Adrenal gland (tissue), 19 donors: ENCODE measurements at places on chromosomes 6 and 20. TPM values are rescaled to one million over a fixed set of nuclear protein-coding genes. Genes with fewer than 3 reads are reported as not detected.

DNA sequence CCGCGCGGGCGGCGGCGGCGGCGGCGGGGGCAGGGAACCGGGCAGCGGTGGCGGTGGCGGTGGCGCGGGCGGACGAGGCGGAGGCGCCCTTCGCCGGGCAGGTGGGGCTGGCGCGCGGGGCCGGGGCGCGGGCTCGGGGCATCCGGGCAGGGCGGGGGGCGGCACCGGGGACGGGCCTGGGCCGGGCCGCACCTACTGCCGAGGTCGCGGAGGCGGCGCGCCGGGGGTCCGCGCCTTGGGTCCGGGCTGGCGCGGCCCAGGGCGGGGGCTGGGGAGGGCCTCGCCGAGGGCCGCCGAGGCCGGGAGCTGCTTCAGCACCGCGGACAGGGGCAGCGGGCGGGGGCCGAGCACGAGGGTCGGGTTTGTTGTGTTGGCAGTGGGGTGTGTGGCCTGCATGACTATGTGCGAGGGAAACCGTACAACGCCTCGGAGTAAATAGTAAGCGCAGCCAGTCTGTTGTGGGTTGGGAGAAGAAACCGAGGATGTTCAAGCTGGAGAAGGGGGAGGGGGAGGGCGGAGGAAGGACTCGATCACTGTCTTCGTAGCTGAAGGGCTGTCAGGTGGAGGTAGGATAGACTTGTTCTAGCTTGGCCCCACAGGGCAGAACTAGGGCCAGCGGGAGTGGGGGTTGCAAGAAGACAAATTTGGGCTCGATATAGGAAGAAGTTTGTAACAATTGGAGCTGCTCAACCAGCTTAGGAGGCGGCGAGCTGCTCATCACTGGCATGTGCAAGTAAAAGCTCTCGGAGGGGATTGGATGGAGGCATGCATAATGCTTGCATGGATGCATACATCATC lies 593 bp downstream of the MMP24 start:
- no peaks in the 10 kb centered on the region for H3K27me3 ChIP-seq
- no peak overlapping the region for H3K4me3 ChIP-seq
- no peak overlapping the region for H3K27ac ChIP-seq
- no peaks in the 10 kb centered on the region for H3K36me3 ChIP-seq

- H3K4me3 ChIP-seq, result no peak overlapping the region
- peak overlapping the region; percentile 61 for H3K27ac ChIP-seq
- H3K4me1 ChIP-seq, result peaks cover 52% of the 10 kb centered on the region
- no peaks in the 10 kb centered on the region for H3K27me3 ChIP-seq
- H3K36me3 ChIP-seq, result no peaks in the 10 kb centered on the region
- DNase-seq, result no peak
Measured at GRCh38 chr20:58408603-58409246, 19.7 kb downstream of the VAPB start.

The DNAJC5 gene
- total RNA-seq, result 78.0 TPM

DNA sequence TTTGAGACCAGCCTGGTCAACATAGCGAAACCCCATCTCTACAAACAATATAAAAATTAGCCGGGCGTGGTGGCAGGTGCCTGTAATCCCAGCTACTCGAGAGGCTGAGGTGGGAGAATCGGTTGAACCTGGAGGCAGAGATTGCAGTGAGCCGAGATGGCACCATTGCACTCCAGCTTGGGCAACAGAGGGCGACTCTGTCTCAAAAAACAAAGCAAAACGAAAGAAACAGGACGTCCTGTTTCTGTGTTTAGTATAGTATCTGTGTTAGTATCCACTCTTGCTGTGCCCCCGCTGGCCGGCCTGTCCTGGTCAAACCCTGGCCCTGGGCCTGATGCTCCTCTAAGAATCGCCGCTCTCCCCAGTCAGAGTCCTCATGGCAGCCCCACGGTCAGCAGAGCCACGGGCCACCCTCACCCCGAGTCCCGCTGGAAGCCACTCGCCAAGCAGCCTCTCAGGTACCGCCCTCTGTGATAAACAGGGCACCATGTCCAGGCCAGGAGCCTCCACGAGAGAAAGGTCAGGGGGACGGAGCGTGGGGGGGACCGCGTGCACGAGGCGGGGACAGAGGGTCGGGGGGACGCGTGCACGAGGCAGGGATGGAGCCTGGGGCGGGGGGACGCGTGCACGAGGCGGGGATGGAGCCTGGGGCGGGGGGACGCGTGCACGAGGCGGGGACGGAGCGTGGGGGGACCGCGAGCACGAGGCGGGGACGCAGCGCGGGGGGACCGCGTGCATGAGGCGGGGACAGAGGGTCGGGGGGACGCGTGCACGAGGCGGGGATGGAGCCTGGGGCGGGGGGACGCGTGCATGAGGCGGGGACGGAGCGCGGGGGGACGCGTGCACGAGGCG lies 384.5 kb downstream of the SMOC2 start:
- H3K4me3 ChIP-seq, result no peak overlapping the region
- H3K27me3 ChIP-seq, result no peaks in the 10 kb centered on the region
- no peak overlapping the region for H3K27ac ChIP-seq
- no peaks in the 10 kb centered on the region for H3K36me3 ChIP-seq
- H3K4me1 ChIP-seq, result no peaks in the 10 kb centered on the region

DNA sequence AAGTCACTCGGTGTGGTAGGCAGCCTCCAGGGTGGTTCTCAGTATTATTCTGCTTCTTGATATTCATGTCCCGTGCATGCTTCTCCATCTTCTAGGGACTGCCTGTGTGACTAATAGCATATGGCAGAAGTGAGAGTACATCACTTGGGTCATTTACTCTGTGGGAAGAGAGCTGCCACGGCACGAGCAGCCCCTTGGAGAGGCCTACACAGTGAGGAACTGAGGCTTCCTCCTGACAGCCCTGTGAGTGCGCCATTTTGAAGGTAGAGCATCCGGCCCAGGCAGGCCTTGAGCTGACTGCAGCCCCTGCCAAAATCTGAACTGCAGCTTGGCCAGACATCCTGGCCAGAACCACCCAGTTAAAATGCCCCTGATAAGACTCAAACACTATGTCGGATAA lies 17.3 kb upstream of the MCUR1 start:
- H3K27ac ChIP-seq, result no peak overlapping the region
- no peaks in the 10 kb centered on the region for H3K27me3 ChIP-seq
- no peaks in the 10 kb centered on the region for H3K36me3 ChIP-seq

The DSN1 gene
- total RNA-seq, result 7.4 TPM

The LMBRD1 gene
- 106 TPM for total RNA-seq

The FAM217A gene
- not detected for total RNA-seq

The FAM83C gene
- total RNA-seq, result not detected

DNA sequence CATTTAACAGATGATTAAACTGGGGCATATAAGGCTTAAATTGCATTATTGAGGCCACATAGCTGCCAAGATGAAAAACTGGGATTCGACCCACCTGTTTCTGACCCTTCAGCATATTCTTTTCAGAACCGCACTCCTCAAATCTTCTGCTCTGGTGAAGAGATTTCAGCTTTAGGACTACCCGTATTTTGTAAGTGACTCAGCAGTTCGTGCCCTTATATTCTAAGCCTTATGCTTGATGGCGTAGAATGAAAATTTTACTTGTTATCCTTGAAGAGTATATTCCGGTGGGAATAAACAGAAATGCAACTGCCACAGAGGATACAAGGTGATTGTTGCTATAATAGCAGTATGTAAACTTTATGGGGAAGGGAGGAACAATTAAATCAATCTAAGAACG lies 657.1 kb downstream of the DOK5 start:
- no peak for DNase-seq
- H3K4me1 ChIP-seq, result no peaks in the 10 kb centered on the region
- H3K27me3 ChIP-seq, result no peaks in the 10 kb centered on the region
- no peak overlapping the region for H3K27ac ChIP-seq
- no peaks in the 10 kb centered on the region for H3K36me3 ChIP-seq

DNA sequence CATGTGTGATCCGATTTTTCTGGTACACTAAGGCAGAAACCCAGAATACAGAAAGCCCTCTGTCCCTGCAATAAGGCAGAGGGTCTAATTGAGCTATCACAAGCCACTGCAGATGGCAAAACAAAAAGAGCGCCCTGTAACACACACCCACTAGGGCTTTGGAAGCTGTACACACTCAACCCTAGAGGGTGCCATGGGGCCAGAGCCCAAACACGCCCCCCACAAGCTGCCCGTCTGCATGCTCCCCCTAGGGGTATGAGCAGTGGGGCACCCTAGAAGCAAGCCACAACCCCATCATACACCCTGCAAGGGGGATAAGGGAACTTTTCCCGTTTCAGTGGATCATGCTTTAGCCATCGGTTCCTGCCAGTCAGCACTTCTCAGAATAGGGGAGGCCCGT lies 62.2 kb upstream of the PDE10A start:
- H3K4me3 ChIP-seq, result no peak overlapping the region
- no peak overlapping the region for H3K27ac ChIP-seq
- no peaks in the 10 kb centered on the region for H3K36me3 ChIP-seq
- no peaks in the 10 kb centered on the region for H3K27me3 ChIP-seq
- no peak for DNase-seq

The EYA4 gene
- 5.6 TPM for total RNA-seq

DNA sequence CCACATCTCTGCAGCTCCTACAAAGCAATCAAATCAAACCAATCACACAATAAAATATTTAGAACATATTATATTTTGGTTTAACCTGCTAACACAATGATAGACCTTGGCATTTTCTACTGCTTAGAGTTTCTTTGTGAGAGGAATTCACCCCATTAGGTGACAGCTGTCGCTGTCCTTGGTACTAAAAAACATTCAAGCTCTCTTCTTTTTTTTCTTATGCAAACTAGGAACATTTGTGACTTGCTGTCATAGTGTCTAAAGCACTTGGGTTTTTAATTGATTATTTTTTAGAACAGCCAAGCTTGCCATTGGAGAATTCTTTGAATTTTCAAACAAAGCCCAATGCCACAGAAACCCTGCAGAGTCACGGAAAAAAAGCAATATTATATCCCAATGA lies 46.4 kb downstream of the CNR1 start:
- H3K36me3 ChIP-seq, result no peaks in the 10 kb centered on the region
- H3K4me3 ChIP-seq, result no peak overlapping the region
- H3K27me3 ChIP-seq, result no peaks in the 10 kb centered on the region
- H3K4me1 ChIP-seq, result no peaks in the 10 kb centered on the region

DNA sequence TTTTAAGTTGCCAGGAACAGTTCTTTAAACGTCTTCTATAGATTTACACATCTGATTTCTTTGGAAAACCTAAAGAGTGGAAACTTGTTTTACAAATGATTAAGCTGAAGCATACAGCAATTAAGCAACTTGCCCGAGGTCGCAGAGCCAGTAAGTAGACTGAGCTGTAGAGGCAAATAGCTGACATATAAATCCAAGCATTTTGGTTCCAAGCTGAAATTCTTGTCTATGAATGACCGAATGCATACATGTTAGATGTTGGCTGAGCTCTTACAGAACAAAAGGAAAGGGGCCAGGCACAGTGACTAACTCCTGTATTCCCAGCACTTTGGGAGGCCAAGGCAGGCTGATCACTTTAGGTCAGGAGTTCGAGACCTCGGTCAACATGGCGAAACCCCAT lies 101.8 kb upstream of the SGK1 start:
- no peaks in the 10 kb centered on the region for H3K4me1 ChIP-seq
- no peak for DNase-seq
- no peak overlapping the region for H3K27ac ChIP-seq
- no peaks in the 10 kb centered on the region for H3K36me3 ChIP-seq

The ECT2L gene
- not detected for total RNA-seq

DNA sequence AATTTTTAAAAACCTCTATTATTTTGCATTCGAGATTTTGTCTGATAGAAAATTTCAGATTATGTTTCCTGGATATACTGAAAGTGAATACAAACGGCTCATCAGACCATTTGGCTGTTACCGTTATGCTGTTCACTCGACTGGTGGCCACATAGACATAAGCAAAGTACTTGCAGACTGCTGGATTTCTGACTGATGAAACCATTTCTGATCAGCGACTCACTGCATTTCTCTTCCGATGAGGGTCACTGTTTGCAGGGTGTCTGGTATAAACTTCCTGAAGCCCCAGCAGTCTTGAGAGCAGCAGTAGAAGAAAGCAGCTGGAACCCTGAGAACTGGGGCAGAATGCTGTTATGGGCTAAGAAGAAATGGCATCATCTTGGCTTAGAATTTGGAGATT lies 17.7 kb downstream of the SNX9 start:
- H3K27ac ChIP-seq, result no peak overlapping the region
- no peaks in the 10 kb centered on the region for H3K36me3 ChIP-seq

The CCN6 gene
- total RNA-seq, result not detected

GRCh38 chr6:7261852-7262461 lies 51.0 kb downstream of the SSR1 start:
- peak; percentile 74 for DNase-seq
- peak overlapping the region; percentile 71 for H3K4me3 ChIP-seq
- peaks cover 12% of the 10 kb centered on the region for H3K4me1 ChIP-seq
- no peaks in the 10 kb centered on the region for H3K27me3 ChIP-seq

The MUCL3 gene
- total RNA-seq, result not detected

The ENPP4 gene
- 2.2 TPM for total RNA-seq

DNA sequence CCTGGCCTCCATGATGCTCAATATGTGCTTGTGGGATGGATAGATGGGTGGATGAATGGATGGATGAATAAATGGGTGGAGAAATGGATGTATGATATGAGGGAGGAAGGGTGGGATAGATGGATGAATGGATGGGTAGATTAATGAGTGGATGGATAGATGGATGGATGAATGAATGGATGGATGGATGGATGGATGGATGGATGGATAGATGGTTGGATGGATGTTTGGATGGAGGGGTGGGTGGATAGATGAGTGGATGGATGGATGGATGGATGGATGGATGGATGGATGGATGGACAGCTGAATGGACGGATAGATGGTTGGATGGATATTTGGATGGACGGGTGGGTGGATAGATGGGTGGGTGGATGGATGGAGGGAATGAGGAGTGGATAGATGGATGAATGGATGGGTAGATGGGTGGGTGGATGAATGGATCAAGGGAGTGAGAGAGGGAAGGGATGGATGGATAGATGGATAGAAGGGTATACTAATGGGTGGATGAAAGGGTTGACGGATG lies 139.4 kb downstream of the CEBPB start:
- no peak overlapping the region for H3K4me3 ChIP-seq

GRCh38 chr6:36445621-36446020 lies 2.8 kb downstream of the KCTD20 start:
- no peaks in the 10 kb centered on the region for H3K36me3 ChIP-seq
- no peak for DNase-seq
- H3K4me1 ChIP-seq, result peaks cover 50% of the 10 kb centered on the region
- H3K27me3 ChIP-seq, result no peaks in the 10 kb centered on the region

The CPXM1 gene
- 9.9 TPM for total RNA-seq

- H3K4me3 ChIP-seq, result no peak overlapping the region
- H3K27me3 ChIP-seq, result no peaks in the 10 kb centered on the region
- no peaks in the 10 kb centered on the region for H3K4me1 ChIP-seq
- DNase-seq, result no peak
- H3K27ac ChIP-seq, result no peak overlapping the region
Measured at GRCh38 chr6:40437631-40438030, 149.5 kb downstream of the LRFN2 start.

- no peak overlapping the region for H3K4me3 ChIP-seq
- DNase-seq, result no peak
- no peaks in the 10 kb centered on the region for H3K4me1 ChIP-seq
- H3K27me3 ChIP-seq, result no peaks in the 10 kb centered on the region
- no peaks in the 10 kb centered on the region for H3K36me3 ChIP-seq
Measured at GRCh38 chr6:112017169-112017568, 36.7 kb upstream of the CCN6 start.
